ENCODE measurements at places on chromosomes 1 and 21. TPM values are rescaled to one million over a fixed set of nuclear protein-coding genes. Genes with fewer than 3 reads are reported as not detected.

Gene ENAH
- 165 TPM for total RNA-seq

GRCh38 chr1:165445388-165445787 is 462 bp upstream of the RXRG start:
- DNase-seq = no peak

- no peak for DNase-seq
Measured at GRCh38 chr1:67729872-67730271, 44.9 kb downstream of the GADD45A start.

GRCh38 chr1:177631770-177632169 is 338.1 kb downstream of the SEC16B start:
- no peak for DNase-seq

GRCh38 chr1:223500560-223501425 is 107.6 kb downstream of the CCDC185 start:
- DNase-seq = no peak

Gene ELAPOR1
- 0.20 TPM for total RNA-seq

Gene BTBD8
- total RNA-seq = 4.2 TPM

GRCh38 chr1:181424786-181425403 is 58.4 kb upstream of the CACNA1E start:
- peak; percentile 62 for DNase-seq

Gene TNFSF4
- 0.38 TPM for total RNA-seq

- DNase-seq = no peak
Measured at GRCh38 chr21:21929226-21929625, 931.0 kb downstream of the NCAM2 start.

DNA sequence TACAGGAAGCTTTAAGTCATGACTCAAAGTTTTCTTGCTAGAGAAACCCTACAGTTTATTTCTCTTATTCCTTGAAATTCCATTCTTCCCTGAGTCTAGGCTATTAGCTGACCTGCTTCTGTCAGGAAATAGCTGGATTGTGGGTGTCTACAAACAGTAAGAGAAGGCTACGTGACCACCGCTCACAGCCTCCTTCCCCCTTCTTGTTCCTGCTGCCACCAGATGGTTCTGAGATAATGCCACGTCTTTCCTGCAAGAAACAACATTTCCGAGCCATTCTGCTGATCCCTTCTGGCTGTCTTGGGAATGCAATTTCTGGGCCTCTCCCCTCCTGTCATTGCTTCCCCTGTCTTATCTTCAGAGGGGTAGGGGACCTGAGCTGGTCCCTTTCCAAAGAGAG is 128.9 kb upstream of the SGIP1 start:
- DNase-seq = no peak

Gene SELP
- 5.9 TPM for total RNA-seq

GRCh38 chr1:167876597-167877175 is 37.2 kb downstream of the ADCY10 start:
- DNase-seq = no peak

DNA sequence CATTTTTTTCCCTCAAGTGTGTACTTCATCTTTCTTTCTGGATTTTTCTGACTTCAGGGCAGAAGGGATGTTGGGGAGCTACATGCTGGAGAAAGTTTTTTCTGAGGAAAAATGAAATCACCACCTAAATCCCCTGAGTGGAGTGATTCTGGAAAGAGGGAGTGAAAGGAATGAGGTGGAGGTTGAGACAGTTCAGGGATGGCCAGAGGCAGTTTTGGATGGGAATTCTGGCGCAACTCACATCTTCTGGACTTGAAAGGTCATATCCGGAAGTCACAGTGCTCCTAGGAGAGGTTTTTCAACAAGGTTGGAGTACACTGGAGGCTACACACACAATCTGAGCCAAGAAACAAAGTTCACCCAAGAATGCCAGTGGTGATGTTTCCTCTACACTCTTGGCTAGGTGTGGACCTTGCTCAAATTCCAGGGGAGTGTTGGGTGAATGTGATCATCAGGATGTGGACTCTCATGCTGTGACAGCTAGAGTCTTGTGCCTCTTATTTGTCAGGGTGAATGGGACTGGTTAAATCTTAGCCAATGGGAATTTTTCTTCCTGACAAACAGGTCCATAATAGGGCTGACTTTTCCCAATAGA is 161.5 kb downstream of the HLX start:
- no peak for DNase-seq

Measured in heart right ventricle (tissue), 16 donors.